ENCODE measurements at places on chromosomes 7 and 10. TPM values are rescaled to one million over a fixed set of nuclear protein-coding genes. Genes with fewer than 3 reads are reported as not detected.
A peak's percentile ranks its signal among the peaks of the same experiment; 100 is the strongest.

GRCh38 chr10:132543916-132544743, 6.5 kb downstream of the INPP5A start:
- DNase-seq, result no peak

DNA sequence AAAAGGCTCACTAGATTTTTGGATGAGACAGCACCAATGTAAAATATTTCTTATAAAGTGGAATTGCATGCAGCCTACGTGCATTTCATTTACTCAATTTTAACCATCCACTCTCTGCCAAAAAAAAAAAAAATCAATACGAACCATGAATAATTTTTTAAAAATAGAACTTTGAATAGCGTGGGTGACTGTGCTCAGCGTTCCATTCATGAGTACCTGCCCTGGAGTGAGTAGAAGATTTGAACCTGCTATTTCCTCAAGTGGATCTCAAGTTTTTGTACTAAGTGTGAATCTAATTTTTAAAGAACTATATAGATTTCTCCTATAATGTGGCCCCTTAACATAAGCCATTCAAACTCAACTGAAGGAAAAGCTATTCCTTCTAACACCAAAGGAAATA, 105.3 kb downstream of the ARHGAP12 start:
- DNase-seq, result no peak

- no peak for DNase-seq
These were observed 260.1 kb downstream of the CAMK1D start for GRCh38 chr10:12609435-12609834.

The ANKRD30A gene
- not detected for total RNA-seq

The XRCC2 gene
- 7.9 TPM for total RNA-seq

The C7orf57 gene
- total RNA-seq, result 1.4 TPM

DNA sequence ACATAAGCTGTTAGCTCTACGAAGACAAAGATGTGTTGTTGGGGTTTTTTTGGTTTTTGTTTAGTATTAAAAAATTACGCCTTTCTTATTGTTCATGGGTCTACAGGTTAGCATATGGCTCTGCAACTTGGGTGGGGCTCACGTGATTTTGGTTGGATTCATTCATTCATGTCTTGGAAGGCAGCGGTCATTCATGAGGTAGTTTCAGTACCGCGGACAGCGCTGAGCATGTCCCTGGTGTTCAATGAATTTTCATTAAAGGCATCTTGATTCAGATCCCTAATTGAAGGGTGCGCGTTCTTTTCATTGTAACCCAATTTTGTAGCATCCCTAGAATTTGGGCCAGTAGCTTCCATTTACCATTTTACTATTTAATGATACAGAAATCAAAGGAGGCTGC, 42.9 kb upstream of the TCERG1L start:
- DNase-seq, result no peak

The OSBPL3 gene
- total RNA-seq, result 39.4 TPM

GRCh38 chr7:50207251-50207564, 97.3 kb upstream of the IKZF1 start:
- DNase-seq, result no peak

DNA sequence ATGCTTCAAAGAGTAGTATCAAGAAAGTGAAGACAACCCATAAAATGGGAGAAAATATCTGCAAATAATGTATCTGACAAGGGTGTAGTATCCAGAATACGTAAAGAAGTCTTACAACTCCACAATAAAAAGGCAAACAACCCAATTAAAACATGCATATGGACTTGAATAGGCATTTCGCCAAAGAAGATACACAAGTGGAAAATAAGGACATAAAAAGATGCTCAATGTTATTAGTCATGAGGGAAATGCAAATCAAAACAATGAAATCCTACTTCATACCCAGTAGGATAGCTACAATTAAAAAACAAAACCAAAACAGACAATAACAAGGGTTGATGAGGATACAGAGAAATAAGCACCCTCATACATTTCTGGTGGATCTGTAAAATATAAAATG, 79.2 kb downstream of the NUDCD3 start:
- DNase-seq, result no peak

DNA sequence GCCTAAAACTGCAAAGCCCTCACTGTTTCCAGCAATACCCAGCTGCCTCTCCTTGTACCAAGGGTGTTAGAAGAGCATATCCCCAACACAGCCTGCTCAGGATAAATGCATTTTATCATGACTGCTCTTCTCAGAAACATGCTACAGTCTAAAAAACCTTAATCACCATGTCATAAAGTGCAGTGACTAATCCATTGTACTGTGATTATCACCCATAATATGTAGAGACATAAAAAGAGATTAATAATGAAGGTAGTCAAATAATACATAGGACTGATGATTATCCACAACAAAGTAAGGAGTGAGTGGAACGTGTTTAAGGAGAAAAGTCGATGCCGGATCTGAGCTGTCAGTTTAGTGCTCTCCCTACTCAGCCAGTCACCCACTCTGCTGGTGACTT, 12.2 kb upstream of the WDR11 start:
- DNase-seq, result no peak

The AGAP4 gene
- 3.0 TPM for total RNA-seq

The C10orf90 gene
- 0.88 TPM for total RNA-seq

The MRPL32 gene
- total RNA-seq, result 85.3 TPM

The PAX4 gene
- total RNA-seq, result not detected

The PCDH15 gene
- not detected for total RNA-seq

DNA sequence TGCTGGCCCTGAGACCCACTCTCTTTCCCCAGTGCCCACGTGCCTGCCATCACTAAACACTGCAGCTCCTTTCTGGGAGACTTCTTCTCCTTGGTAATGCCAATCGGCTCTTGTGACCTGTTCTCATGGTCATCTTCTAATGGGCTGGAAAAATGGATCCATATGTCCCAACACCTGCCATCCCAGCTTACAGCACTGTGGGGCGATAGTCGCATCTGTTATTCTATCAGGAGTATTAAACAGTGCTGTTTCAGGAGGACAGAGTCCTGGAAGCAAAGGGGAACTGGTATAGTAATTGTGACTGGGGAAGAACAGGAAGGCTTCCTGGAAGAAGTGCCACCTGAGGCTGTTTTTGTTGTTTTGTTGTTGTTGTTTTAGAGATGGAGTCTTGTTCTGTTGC, 411.2 kb downstream of the GLRX3 start:
- DNase-seq, result no peak

- DNase-seq, result peak; percentile 63
These were observed 129.0 kb downstream of the BICC1 start for GRCh38 chr10:58641708-58642107.

The MAT1A gene
- total RNA-seq, result not detected

GRCh38 chr7:118264836-118265235, 40.3 kb downstream of the ANKRD7 start:
- no peak for DNase-seq

The COPG2 gene
- 39.3 TPM for total RNA-seq
